Stimulated activated naive B cell treated with anti-CD40 and anti-IgM and Interleukin-4, amounts not matched to agents 10 μg/mL and 1 μg/mL and 100 μg/mL, for 72 hours (primary cell): ENCODE measurements at places on chromosomes 6 and 20.

DNA sequence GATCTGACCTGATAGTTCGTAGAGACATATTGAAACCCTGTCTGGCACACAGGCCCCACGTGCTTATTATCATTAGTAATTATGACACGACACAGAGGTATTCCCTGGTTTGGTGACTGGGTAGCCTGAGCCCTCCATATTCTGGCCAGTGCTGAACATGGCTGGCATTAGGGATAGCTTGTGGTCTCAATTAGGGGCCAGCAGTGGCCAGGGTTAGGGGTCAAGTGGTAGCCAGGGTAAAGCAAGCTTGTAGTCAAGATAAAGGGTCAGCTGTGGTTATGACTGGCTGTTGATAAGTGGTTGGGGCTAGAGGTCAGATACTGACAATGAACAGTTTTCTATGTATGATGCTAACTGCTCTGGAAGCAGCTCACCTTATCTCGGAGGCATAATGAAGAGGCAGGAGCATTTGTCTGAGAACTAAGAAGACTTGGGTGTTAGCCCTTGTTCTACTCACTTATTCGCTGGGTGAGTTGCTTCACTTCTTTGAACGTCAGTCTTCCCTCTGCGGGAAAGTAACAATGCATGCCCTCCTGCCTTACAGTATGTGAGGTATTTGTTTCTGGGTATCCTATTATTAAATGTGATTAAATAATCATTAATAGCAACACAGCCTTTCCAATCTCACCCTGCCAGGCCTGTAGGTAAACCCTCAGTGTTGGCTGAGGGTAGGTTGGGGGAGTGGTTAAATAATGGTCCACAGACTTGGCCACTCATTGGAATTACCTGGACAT, 66.7 kb downstream of the VEGFA start:
- DNase-seq, result no peak

- DNase-seq, result no peak
Measured at GRCh38 chr6:2179950-2180349, 65.5 kb downstream of the GMDS start.

GRCh38 chr20:35627121-35627520, 11.5 kb downstream of the SPAG4 start:
- no peak for DNase-seq

GRCh38 chr20:33696448-33696847, 10.3 kb upstream of the E2F1 start:
- no peak for DNase-seq

- no peak for DNase-seq
Measured at GRCh38 chr20:44071526-44072111, 115.4 kb downstream of the JPH2 start.

DNA sequence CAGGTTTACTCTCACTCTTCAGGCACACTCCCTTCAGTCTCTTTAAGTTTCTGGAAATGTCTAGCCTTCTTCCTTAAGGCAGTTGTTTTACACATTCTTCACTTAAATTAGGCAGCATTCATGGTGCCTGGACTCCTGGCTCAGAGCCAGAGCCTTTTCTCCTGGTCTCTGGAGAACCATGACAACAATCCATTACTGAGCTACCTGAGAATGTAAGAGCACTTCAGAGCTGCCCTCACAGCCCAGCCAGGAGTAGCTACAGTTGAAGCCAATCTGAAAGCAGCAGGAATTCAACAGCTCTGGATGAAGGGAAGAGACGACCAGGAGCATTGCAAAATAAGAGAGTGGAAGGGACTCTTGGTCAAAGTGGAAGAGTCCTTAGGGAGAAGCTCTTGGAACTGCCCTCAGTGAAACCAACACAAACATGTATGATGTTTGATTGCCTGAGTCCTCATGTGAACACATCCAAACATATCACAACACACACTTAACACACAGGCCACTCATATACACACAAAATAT, 416.8 kb upstream of the SPTLC3 start:
- DNase-seq, result no peak

DNA sequence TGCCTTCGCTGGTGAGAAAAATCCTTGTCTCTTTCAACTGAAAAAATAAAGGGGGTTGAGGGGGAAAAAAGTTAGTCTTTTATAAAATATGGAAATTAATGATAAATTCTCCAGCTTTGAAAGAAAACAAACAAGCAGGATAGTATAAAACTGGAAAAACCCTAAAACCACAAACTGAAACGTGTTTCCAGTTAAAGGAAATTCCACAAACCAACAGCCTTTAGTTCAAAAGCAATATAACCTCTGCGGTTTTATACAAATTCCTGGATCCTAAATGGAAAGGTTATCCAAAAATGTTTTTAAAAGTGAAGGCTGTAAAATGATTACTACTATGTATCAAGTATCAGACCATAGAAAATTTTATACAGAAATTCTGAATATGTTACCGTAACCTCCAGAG, 55.6 kb downstream of the BMP5 start:
- no peak for DNase-seq

- DNase-seq, result no peak
Measured at GRCh38 chr20:59297686-59298085, 2.7 kb upstream of the EDN3 start.

- DNase-seq, result no peak
Measured at GRCh38 chr6:113401231-113401630, 455.9 kb upstream of the MARCKS start.

DNA sequence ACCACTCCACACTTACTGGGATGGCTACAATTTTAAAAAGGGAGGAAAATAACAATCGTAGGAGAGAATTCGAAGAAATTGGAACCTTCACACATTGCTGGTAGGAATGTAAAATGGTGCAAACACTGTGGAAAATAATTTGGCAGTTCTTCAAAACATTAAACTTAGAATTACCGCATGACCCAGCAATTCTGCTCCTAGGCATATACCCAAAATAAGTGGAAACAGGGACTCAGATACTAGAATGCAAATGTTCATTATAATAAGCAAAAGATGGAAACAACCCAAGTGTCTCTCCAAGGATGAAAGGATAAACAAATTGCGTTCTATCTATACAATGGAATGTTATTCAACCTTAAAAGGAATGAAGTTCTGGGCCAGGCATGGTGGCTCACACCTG, 245.5 kb upstream of the TAB2 start:
- no peak for DNase-seq

DNA sequence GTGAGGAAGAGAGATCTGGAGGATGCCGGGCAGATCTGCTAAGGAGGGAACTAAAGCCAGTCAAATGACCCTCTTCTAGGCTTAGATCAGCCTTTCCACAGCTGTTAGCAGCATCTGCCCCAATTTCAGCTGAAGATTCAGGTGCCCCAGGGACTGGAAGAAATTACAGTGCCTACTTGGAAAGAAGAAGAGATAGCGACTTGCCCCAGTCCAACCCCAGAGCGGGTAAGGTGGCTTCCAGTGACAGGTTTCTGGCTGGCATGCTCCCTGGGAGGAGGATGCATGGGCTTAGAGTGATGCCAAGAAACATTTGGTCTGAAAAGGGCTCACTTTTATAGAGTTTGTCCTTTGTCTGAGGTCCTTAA, 620 bp downstream of the TJAP1 start:
- no peak for DNase-seq

GRCh38 chr6:81748994-81749393, 3.5 kb downstream of the TENT5A start:
- DNase-seq, result no peak

DNA sequence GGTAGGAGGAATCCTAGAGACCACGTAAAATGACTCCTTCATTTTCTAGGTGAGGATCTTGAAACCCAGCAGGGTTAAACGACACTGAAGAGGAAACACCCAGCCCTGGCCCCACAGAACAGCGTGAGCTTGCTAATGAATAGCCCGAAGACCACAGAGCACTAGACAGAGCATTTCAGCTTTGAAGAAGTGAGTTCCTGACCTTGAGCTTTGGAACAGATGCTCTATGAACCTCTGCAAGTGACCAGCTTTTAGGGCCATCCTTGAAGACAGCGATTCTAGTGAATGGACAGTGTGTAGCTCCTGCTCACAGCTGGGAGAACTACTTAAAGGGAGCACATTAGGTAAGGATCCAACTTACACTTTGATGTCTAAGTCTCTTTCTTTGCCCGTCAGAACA, 74.0 kb upstream of the FRMD1 start:
- DNase-seq, result no peak

- no peak for DNase-seq
Measured at GRCh38 chr6:28953585-28954258, 29.9 kb upstream of the TRIM27 start.

GRCh38 chr6:54491431-54491830, 183.2 kb downstream of the TINAG start:
- DNase-seq, result no peak

DNA sequence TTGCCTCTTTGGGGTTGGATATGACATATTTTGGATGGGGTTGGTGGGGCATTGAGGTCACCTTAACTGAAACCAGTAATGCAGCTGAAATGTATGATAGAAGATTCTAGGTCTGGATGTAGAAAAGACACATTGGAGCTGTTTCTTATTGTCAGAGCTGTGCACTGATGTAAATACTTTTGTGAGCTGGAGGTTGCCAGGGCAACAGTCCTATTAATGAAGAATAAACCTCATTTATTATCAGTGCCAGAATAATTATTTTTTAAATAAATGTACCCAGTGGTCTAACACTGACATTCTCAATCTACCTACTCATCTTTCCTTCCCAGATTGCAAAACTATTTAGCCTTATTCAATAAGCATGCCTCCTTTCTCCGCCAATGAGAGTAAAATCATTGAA, 57.0 kb downstream of the CAP2 start:
- no peak for DNase-seq

GRCh38 chr6:163331245-163331644, 83.3 kb upstream of the QKI start:
- no peak for DNase-seq

DNA sequence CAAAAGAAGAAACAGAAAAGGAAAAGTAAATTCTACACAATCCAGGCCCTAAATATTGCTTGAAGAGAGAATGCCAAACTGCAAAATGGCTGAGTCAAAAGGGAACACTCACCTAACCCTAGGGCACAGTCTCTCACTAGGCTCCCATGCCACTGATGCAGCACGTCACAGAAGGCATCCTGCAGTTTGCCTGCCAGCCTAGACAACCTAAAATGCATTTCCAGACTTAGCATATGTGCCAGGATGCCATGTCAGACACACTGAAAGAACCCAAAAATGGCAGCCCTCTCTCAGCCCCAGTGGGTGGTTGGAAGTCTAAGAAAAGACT, 10.6 kb upstream of the SIRPD start:
- no peak for DNase-seq

DNA sequence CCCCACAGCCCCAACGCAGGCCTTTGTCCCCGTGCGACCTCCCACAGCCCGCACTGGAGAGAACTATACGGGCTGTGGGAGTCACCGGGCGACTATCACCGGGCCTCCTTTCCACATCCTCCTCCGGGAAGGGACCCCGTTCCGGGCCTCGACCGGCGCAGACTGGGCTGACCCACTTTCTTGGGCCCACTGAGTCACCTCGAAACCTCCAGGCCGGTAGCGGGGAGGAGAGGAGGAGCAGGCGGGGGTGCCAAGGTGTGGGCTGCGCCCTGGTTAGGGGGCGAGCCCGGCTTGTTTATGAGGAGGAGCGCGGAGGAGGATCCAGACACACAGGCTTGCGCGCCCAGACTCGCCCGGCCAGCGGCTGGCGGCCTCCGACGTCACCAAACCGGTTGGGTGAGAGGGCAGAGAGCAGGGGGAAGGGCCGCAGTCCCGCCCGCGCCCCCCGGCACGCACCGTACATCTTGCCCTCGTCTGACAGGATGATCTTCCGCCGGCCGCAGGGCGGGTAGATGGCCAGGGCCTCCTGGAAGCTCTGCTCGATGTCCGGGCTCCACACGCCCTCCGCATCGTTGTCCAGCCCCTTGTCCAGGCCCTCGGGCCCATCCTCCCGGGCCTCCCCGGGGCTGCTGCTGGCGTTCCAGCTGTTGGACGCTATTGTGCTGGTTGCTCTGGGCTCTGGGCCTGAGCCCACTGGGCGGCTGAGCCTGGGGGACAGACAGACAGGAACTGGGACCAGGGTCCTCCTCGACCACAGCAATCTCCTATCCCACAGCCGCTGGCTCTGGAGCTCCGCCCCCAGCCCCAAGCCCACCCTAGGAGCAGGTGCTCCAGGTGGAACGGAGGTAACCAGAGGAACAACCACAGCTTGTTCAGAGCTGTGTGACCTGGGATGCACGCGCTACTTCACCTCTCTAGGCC, 10.6 kb downstream of the TEAD3 start:
- DNase-seq, result no peak

- DNase-seq, result no peak
Measured at GRCh38 chr20:24169256-24169655, 180.7 kb upstream of the GGTLC1 start.

DNA sequence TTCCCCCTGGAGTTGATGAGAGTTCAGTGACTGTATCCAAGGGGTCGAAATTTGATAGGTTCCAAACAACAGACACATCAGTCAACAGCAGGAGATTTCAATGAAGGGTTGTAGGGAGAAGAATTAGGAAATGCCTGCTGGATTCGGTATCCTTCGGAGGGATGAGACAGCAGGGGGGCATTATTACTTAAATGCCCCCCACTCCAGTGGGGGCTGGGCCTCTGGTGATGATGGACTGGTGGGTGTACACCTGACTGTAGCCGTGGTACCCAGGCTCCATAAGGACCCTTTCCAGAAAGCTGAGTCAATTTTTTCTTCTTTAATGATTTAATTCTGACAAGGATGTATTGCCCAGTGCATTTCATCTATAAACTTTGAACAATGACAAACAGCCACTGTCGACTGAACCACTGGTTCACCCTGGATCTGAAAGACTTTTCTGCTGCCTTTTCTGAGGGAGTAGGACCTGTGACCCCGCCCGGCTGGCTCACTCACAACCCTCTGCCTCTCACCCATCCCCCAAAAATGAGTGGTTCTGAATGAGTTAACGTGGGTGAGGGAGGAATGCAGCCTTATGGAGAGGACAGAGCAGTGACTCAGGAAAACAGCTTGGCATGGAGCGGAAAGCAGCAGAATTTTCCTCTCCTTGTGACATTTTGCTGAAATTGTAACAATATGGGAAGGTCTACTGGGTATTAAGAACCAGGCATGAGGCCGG, 41.0 kb downstream of the ZMYND8 start:
- no peak for DNase-seq

GRCh38 chr20:7850775-7851490, 89.3 kb downstream of the HAO1 start:
- DNase-seq, result no peak

DNA sequence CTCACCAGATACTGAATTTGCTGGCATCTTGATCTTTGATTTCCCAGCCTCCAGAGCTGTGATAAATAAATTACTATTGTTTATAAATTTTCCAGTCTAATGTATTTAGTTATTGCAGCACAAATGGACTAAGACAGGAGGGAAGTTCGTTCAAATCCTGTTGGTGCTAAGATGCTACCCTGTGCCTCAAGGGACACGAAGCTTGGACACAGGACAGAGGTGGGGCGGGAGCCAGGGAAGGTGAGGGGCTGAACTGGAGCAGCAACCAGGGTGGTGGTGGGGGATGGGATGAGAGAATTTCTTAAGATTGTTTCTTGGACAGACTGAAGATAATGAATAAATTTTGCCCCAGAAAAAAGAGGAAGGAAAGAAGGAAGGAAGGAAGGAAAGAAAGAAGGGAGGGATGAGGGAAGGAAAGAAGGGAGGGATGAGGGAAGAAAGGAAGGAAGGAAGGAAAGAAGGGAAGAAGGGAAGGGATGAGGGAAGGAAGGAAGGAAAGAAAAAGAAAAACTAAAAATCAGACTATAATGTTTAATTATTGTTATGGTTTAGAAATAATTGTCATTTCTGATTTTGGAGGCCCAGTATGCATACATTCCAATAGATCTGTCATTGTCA, 127.2 kb downstream of the CDC5L start:
- DNase-seq, result no peak

GRCh38 chr20:23205211-23205610, 119.1 kb upstream of the CD93 start:
- no peak for DNase-seq

- DNase-seq, result no peak
Measured at GRCh38 chr6:30821862-30822784, 62.2 kb upstream of the DDR1 start.
